ENCODE measurements at places on chromosomes 7 and 10.

GRCh38 chr10:111137587-111137986 is 60.8 kb downstream of the ADRA2A start:
- DNase-seq, result no peak

DNA sequence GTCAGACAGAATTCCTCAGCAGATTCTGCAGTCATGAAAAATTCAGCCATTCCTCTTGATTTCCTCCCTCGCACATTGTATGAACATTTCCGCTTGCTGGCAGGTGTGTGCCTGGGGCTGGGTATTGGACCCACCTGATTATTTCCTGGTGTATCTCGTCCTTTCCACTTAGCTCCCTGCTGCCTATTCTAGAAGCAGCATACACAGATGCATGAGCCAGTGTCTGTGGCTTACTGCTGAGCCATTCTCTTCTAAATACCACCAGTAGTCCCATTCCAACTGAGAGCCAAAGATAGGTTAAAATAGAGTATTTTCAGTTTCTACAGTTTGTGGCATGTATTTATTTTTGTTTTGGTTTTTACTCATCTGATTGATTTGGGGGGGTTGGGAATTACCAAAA is 270.1 kb upstream of the AKR1E2 start:
- DNase-seq, result no peak

DNA sequence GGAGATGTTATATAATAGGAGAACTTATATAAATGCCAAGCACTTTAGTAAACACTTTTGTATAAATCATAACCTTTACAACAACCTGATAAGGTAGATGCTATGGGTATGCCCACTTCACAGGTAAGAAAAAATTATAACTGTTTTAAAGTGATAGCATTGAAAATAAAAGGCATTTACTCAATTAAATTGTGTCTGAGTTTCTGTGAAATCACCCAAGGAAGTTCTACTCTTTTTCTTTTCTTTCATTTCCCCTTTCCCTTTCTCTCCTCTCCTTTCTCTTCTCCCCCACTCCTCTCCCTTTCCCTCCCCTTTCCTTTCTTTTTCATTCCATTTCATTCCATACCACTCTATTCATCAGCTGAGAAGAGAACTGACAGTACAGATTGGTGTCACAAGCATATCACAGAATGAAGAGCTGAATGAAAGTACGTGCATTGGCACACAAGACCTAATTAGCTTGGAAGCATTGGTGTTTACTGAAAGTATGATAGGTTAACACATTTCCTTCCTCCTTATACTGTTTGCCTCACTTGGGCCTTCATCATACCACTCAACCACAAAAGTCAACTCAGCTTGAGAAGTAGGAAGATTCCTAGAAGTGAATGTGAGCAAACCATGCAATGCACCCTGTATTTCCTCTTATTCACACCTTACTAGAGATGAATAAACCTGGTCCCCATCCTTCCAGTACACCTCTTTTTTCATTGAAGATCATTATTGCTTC is 117.9 kb upstream of the AGR3 start:
- DNase-seq, result no peak

GRCh38 chr10:25694971-25695370 is 239.1 kb upstream of the MYO3A start:
- DNase-seq, result no peak

GRCh38 chr10:126353666-126354065 is 34.6 kb downstream of the ADAM12 start:
- no peak for DNase-seq

- DNase-seq, result no peak
Observed at GRCh38 chr10:19570991-19571390, 245.2 kb upstream of the PLXDC2 start.

DNA sequence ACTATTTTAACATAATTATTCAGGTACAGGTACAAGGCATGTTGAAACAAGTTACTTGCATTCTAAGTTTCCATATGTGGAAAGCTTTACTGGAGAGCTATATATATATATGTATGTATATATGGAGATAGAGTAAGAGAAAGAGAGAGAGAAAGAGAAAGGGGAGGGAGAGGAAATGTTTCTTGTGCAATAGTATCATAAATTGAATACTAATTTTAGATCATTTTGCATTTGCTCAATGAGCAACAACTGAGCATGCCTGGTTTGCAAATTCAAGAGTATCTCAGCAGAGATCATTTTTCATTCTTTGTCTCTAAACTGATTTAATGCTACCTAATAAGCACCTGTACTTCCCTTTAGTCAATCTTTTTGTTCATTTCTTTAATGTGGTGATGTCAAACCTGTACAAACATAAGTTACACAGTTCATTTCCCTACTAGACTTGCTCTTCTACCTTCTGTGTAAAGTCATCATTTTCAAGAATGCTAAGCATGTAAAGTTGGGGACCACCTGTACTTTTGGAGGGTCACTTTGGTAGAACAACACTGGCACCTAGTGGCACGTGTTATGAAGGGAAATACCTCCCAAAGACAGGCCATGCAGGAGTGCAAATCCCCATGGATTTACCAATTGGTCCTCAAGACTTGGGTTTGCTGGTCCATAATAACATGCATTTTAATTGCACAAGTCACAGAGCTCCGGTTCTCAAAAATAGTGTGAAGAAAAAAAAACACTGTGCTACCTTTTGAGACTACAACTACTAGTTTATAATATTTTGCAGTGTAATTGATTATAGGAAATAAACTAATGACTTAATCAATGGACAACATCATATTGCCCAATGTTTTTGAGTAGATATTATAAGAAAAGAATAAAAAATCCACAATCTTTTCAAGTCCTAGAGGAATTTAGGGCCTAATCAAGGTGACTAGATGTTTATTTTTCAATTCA is 431.2 kb upstream of the IGFBP3 start:
- DNase-seq, result no peak

GRCh38 chr10:82144153-82144552 is 269.2 kb downstream of the NRG3 start:
- no peak for DNase-seq

- no peak for DNase-seq
Observed at GRCh38 chr7:138204285-138204981, 128.2 kb downstream of the AKR1D1 start.

GRCh38 chr10:53009961-53010907 is 237.7 kb upstream of the MBL2 start:
- DNase-seq, result no peak

DNA sequence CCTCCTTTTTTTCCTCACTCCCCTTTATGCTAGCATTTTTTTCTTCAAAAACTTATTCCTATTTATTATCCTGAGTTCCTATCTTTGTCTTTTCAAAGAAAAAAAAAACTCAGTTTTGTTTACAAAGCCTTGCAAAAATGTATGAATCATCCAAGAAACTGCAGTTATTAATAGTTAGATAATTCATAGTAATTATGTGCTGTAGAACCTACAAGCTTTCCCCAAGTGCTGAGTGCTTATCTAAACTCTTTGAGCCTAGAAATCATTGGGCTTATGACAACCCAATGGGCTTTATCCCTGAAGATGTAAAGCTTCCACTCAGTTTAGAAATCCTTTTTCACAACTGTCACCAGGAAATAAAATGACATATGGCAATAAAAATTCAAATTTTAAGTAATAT is 145.9 kb upstream of the WNT16 start:
- no peak for DNase-seq

- DNase-seq, result no peak
Observed at GRCh38 chr7:93835702-93836101, 54.9 kb downstream of the TFPI2 start.

DNA sequence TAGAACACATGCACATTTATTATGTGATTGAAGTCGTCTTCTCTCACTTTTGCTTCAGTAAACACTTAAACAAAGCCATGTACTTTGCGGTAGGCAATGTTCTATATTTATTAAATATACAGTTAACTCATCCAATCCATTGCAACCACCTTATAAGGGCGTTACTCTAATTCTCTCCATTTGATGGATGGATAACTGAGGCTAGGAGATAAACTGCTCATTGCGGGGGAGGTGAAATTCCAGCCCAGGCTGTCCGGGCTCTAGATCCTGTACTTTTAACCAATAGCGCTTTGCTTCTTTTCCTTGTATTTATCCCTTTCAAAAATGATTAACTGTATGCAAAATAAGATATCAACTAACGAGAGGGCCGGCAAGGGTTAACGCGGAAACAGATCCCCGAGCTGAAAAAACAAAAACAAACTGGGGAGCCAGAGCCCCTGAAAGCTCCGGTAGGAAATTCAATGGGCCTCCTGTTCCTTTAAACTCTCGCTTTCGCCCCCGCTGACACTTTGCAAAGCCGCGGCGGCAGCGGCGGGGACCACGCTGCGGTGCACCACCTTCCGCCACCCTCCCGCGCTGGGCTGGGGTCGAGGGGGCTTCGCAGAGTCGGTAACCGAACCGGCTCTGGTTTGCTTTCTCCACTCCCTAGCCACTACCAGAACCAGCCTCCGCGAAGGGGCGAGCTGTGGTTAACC is 1.0 kb upstream of the PLXDC2 start:
- no peak for DNase-seq

- DNase-seq, result no peak
Observed at GRCh38 chr10:36425131-36425797, 700.1 kb upstream of the ANKRD30A start.

- no peak for DNase-seq
Observed at GRCh38 chr7:159239028-159239427, 94.4 kb upstream of the VIPR2 start.

DNA sequence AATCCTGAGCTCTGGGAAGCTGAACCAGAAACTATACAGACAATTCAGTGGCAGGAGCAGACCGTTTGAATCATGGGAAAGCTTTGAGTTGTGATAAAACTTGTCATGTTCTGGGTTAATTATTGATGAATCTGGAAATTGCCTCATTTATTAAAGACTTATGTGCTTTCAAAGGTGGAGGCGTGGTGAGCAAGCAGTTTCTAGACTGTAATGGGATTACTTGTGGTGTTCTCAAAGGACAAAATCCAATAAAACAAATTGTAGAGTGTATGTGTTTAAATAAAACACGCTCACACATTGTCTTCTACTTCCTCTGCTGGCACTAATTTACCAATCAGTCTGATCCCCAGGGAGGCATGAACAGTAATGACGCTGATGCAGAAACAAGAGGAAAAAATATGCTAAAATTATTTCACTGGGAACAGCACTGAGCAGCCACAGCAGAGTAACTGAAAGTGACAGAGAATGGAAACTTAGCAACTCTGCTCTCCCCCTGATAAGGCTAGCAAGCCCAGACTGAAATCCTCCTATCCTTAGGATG is 25.1 kb downstream of the PARD3 start:
- DNase-seq, result no peak

DNA sequence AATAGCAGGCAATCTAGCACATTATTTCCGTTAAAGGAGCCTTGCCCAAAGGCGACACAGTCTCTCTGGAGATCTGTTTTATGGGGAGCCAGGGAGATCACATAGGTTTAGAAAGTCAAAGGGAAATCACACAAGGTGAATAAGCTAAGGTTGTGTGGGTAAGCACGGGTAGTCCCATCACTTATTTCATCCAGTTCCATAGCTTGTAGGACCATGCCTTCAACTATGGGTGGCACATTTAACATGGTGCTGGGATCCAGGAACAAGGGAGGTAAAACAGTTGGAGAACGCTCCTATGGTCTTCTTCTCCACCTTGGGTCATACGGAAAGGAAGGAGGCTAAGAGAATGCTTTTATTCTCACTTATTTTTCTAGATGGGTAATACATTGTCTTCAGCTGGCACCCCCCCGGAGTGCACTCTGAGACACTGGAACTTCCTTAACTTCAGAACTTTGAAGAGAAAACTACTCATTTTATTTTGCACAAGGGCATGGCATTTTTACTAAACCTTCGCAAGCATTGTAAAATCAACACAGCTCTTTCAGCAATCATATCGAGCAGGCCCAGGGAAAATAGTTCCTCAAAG is 435.4 kb downstream of the KIF20B start:
- DNase-seq, result no peak

DNA sequence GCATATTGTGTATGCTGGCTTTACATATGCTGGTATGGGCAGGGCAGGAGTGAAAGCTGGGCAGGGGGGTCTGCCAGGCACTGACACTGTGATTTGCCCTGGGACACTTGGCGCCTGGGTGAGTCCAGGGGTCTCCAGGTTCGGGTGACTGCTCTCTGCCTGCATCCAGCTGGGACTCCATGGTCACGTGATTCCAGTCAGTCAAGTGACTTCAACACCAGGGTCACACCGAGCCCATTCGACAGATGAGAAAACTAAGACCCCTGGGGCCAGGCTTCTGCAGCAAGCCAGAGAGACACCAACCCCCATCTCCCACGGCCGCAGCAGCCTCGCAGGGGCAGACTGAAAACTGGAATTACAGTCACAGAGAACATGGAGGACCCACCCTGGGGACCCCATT is 30.0 kb downstream of the MMD2 start:
- DNase-seq, result no peak

DNA sequence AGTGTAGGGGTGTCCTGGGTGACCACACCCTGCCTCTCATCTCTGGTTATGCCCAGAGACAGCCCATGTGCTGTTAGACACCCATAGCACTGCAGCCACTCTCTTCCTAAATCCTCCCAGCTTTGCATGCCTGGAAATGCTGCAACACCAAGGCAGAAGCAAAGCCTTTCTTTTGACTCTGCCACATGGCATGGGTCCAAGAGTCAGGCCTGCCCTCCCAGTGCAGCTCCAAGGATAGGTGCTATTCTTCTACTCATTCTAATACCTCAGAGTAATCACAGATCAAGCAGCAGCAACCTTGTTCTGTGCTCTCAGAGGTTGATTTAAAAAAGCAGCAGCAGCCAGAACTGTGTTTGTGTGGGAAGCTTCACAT is 23.4 kb downstream of the FRMPD2 start:
- no peak for DNase-seq

DNA sequence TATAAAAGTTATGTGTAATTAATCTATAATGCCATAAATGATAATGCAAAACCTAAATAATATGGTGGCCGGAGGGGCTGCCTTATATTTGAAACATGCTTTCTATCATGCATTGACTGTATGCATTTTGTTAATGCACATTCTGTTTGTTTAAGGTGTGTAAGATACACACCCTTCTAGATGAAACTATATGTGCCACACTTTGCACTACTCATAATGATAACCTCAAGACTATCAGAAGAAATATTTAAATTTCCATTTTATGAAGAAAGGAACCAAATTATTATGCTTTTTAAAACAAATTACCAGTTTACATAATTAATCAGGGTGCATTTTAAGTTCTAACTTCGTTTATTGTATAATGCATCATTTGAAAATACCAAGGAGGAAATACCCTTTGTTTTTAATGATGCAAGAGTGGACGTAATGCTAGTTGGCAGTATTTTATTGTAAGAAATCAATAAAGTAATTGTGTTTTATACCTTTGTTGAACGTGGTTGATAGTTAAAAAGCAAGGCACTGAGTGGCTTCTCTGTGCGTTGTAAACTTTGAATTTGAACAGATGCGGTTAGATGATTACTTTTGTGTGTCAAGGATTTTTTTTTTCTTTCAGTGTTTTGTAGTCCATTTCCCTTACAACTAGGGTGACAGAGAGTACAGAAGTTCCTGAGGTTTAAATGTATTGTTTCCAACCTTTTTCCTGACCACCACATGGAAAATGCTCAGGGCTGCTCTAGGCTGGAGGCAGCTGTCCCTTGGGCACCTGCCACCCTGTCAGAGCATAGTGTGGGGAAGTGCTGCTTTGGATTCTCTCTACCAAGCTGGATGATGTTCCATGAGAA is 21.6 kb downstream of the NRBF2 start:
- no peak for DNase-seq

GRCh38 chr7:75534727-75535307 is 42.7 kb downstream of the SPDYE5 start:
- DNase-seq, result no peak
